Sciatic nerve (tissue), 2 donors: ENCODE measurements at places on chromosomes 4 and X.
A peak's percentile ranks its signal among the peaks of the same experiment; 100 is the strongest.

DNA sequence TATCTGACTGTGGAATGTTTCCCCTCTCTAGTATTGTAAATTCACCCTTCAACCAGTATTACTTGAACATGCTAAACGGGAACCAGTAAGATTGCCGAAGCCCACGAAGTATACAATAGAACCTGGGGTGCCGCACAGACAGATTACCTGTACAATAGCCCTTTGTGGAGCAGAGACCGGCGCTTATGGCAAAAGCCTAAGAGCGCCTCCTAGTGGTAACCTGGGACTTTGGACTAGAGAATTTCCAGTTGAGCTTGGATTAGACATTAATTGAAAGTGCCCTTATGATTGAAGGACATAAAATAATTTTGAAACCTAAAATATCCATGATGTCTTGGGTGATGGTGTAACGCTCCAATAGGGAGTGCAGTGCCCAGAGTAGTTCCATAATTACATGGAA lies 14.1 kb downstream of the ZNF157 start:
- DNase-seq = peak; percentile 74

DNA sequence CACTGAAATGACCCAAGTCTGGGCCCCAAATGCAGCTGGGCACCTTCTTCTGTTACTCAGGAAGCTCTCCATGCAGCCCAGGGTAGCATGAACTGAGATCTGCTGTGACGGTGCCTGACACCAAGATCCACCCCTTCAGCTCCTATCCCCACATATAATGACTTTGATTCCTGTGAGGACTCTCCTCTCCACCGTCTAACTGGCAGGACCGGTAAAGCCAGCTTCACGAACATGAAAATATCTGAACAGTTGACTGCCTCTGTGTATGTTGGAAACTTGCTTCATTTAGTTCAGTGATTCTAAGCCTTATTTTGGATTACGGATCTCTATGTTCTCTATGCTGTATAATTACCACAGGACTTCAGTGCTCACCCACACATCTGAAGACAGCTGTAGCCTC lies 115.5 kb upstream of the TMEM150C start:
- DNase-seq = no peak

GRCh38 chr4:51942833-51943215 lies 77.3 kb downstream of the LRRC66 start:
- DNase-seq = no peak

DNA sequence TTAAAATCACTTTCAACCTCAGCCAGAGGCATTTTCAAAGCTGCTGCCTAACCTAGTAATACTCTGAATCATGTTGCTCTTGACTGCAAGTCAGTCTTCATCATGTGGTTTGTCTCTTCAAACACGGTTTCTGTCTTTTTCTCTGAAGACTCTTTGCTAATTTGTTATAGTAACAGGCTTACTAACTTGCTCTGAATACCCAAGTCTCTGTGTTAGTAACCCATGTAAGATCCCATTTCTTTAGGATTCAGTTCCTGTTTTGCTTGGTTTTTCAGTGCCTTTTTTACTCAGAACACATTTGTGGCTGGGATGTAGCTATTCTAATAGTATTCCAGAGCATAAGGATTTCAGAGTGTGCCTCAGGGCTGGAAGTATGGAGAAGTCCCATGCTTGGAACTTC lies 1450.6 kb upstream of the IGFBP7 start:
- DNase-seq = no peak

DNA sequence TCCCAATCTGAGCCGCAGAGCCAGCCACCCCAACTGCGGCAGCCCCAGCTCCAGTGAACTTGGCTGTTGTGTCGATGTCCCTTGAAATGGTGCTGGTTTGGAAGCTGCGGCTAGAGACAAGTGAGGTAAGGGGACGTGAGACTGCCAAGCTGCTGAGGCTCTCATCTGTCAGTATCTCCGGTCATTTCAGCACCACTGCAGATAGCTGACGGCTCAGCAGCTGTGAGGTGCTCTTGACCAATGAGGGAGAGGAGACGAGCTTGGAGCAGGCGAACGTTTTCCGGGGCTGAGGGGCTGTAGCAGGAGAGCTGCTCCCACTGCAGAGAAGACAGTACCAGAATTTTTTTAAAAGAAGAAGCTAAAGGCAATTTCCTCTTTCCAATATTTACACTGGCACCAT lies 175.5 kb upstream of the CASK start:
- DNase-seq = no peak

DNA sequence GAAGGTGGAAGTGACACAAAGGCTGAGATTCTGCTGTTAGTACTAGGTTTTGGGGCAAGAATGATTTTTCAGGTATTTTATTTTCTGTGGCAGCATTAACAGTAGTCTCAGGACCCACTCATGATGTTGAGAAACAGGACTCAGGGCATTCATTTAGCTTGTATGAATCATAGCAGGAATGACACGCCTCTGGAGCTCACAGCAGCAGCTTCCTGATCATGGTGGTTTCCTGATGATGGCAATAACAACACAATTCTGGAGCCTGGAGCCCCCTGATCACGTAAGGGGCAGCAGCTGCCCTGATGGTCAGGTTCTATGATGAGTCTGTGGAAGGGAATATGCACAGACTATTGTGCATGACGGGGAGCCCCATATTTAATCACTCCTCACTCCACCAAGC lies 47.0 kb downstream of the TASL start:
- DNase-seq = no peak

DNA sequence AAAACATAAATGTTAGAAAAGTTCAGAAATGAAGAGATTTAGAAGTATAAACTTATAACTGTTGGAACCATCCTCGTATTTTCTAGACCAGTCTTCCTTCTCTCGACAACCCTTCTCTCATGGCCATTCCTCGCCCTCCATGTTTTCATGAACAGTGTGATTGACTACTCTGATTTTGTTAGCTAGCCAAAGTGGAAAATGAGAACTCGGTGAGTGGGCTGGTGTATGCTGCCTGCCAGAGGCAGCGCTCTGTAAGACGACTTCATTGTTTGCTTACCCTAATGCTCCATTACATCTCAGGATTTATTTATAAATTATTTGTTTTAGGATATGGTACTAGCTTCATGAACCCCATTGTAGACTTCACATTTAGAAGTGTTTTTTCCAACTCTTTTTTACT lies 153.0 kb downstream of the CBR4 start:
- no peak for DNase-seq

DNA sequence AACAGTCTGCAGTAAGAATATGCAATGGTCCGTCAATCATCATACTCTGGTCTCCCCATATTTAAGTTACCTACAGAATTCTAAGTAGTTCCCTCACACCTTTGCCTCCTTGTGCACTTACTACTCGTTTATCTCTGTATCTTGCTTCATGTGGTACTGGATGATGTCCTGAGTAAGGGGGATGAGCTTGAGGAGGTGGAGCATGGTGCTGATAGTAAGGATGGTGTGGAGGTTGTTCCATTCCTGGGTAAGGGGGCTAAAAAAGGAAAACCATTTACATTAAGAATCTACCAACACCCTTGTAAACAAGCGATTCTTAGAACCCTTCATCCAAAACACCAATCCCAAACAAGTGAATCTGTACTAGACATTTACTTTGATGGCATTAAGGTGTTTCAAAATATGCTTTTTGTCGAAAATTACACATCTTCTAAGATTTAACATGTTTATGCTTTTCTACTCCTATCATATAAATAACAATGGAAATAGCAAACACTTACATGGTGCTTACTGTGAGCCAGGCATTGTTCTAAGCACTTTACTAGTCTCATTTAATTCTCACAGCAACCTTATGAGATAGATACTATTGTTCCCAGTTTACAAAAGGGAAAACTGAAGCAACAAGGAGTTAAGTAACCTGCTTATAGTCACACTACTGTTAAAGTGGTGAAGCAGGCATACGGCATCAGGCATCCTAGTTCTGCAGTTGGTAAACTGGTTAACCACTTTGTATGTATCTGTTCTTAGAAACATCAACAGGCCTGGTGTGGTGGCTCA lies 33.5 kb downstream of the YTHDC1 start:
- DNase-seq = no peak

DNA sequence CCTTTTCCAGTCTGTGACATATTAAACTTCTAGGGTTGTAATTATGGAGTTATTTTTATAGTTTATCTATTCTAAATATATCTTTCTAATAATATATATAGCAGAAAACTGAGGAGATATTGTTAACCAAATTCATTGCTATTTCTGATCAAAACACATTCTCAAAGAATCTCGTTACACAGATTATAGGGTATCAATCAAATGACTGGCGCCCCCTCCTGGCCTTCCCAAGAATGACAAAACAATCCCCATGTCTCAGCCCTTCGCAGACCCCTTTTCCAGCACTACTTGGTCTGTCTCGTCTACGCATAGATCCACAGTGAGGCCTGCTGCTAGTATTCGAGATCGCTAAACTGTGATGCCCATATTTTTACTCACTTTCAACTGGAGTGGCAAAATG lies 209.3 kb downstream of the GPC3 start:
- DNase-seq = no peak

DNA sequence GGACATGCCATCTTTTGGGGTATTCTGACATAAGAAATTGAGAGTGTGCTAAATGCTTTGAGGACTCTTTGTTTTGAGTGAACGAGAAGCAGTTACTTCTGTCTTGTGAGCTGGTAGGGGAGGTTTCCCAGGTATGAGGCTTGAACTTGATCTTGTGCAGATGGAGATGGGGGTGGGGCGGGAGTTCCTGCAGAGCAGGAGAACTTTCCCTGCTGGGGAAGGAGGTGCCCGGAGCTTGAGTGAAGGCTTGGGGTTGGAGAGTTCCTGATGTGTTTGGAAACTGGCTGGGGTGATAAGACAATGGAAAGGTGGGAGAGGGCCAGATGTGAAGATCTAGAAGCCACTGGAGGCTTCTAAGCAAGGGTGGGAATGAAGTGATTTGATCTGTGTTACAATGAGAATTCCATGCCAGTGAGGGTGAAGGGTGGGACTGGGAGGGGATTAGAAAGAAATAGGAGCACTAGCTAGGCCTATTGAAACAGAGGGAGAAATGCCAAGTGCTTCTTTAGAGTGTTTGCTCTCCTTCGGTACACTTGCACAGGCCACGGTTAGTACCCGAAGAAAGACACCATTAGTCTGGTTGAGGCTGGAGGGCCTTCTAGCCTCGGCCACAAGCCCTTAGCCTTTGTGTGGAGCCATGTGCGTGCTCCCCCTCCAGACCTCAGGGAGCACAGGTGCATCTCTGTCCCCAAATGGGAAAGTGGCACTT lies 103.5 kb upstream of the STOX2 start:
- DNase-seq = no peak
